ENCODE measurements at places on chromosomes 4 and X.

- DNase-seq = no peak
Observed at GRCh38 chr4:164803702-164804101, 49.8 kb downstream of the SMIM31 start.

- DNase-seq = no peak
Observed at GRCh38 chrX:20067709-20068561, 48.8 kb downstream of the MAP7D2 start.

GRCh38 chrX:136453771-136454170 lies 34.0 kb upstream of the BRS3 start:
- no peak for DNase-seq

- no peak for DNase-seq
Observed at GRCh38 chrX:17098516-17099247, 152.2 kb downstream of the REPS2 start.

- DNase-seq = no peak
Observed at GRCh38 chrX:30997411-30997810, 74.4 kb downstream of the FTHL17 start.

- DNase-seq = no peak
Observed at GRCh38 chr4:7362862-7363430, 71.8 kb downstream of the PSAPL1 start.

GRCh38 chr4:71201817-71202576 lies 136.8 kb upstream of the SLC4A4 start:
- DNase-seq = no peak

- DNase-seq = no peak
Observed at GRCh38 chr4:42609051-42609450, 47.9 kb downstream of the ATP8A1 start.

DNA sequence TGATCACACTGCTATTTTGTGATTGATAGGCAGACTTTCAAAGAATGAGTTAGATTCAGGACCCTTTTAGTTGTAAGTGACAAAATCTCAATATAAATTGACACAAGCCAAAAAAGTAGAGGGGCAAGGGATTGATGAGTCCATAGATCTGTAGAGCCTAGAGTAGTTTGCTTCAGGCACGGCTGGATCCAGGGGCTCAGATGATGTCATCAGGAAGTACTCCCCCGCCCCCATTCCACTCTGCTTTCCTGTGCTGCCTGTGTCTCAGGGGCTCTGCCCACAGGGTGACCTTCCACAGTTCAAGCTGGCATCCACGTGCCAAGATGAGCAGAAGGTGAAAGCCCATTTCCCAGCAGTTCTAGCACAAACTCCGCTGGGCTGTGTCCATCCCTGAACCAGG lies 13.6 kb downstream of the WFS1 start:
- no peak for DNase-seq

GRCh38 chrX:47093248-47093647 lies 15.0 kb downstream of the RGN start:
- no peak for DNase-seq

DNA sequence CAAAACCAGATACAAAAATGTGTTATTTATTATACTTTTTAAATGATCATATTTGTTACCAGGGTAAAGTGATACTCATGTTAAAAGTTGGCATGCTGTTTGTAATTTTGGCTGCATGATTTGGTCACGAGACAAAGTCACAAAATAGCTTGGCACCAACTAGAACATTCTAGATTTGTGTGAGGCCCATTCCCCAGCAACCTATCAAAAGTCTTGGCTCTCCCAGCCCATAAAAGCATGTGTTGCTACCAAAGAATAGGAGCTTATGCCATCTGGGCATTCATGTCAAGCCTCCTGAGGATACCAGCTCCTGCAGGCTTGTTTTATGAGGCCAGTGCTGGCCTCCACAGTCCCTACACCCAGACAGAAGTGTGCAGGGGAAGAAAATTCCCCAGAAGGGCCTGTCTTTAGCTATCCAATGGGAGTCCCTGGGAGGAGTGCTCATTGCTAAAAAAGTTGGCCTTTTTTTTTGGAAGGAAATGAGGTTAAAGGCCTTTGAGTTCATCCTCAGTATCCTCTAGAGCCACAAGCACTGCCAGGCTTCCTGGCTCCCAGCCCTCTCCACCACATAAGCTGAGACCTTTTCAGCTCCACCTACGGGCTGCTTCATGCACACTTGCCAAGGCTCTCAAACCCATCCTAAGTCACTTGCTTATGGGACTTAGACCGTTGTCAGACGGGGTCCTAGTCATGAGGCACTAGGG lies 211.9 kb upstream of the EOLA2 start:
- DNase-seq = no peak

DNA sequence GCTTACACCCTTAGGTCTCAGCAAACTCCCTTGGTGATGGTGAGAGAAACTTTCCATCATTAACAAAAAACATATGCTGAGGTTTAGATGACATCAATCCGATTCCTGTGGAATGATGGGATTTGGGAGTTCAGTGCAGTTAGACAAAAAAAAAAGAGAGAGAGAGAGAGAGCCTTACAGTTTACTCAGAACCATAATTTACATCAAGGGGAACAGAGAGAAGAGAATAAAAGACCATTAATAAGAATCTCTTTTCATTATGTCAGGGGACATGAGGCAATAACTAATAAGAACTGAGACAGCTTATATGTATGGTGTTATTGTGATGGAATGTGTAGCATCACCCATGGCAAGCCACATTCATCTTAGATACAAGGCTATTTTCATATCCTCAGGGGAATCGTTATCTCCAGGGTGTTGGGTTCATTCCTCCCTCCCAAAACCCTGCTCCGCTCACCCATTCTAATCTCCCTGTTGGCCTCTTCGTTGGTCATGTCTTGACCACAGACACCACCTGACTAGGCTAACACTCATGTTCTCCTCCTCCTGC lies 175.7 kb upstream of the MXRA5 start:
- no peak for DNase-seq

- DNase-seq = no peak
Observed at GRCh38 chr4:181952478-181952877, 290.7 kb upstream of the TENM3 start.
